ENCODE measurements at places on chromosomes 13 and 19.
A peak's percentile ranks its signal among the peaks of the same experiment; 100 is the strongest.

DNA sequence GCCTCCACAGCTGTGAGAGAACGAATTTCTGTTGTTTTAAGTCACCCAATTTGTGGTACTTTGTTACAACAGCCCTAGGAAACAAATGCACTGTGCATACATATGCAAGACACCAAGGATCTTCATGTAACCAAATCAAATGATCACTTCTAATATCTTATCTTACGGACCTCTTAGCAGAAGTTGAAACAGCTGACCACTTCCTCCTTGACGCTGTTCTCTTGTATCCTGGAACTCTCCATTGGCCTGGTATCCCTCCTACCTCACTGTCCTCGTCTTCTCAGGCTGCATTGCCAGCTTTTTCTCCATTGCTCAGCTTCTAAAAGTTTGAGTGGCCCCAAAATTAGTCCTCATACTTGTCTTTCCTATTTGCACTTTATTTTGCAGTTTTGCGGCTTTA, 200.4 kb downstream of the DLEU7 start:
- no peak for DNase-seq

- no peak for DNase-seq
These were observed 9.8 kb downstream of the PPP1R15A start for GRCh38 chr19:48881741-48882657.

GRCh38 chr19:7987114-7987768, 18.2 kb downstream of the ELAVL1 start:
- DNase-seq: no peak

DNA sequence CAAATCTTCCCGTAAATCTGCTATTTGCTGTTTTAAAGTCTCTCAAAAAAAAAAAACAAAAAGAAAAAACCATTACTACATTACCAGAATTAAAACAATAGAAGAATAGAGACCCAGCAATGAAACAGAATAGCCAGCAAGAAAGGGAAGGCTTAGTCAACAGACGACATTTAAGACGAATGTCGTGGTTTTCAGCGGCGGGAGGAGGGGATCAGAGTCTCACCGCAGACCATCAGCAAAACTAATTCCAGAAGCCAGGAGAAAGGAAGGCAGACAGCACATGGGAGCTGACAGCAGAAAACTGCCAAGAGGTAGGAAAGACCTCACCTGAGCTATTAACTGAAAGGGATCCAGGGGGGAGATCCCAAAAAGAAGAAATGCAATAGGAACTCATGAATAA, 128.9 kb downstream of the RNF17 start:
- no peak for DNase-seq

DNA sequence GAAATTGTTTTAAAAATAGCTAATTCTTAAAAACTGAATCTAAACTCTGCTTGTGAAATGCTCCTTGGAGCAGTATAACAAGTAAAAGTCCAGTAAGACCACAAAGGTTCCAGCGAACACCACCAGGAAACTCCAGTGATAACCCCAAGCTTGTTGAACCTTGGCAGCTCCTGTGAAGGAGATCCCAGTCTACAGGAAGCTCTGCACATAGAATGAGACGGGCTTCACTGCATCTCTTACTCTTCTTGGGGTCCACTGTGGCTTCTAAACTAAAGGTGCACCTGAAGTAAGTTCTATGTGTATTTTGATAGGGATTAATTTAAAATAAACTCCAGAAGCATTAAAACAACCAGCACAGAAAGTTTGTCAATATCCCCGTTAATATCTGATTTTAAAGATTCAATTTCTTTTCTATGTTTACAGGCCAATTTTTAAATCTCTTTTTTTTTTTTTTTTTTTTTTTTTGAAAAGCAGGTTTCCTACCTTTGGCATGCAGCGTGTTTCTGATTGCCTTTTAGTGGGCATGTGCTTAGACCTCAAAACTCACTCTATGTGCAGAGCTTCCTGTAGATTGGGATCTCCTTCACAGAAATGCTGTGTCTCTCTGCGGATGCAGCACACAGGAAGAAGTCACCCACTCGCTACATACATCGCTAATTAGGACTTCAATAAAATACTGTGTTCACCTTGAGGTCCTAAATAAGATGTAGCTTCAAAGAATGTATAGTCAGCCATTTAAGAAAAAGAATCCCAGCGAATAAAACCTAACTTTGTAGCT, 508.5 kb downstream of the KLF12 start:
- DNase-seq: no peak

DNA sequence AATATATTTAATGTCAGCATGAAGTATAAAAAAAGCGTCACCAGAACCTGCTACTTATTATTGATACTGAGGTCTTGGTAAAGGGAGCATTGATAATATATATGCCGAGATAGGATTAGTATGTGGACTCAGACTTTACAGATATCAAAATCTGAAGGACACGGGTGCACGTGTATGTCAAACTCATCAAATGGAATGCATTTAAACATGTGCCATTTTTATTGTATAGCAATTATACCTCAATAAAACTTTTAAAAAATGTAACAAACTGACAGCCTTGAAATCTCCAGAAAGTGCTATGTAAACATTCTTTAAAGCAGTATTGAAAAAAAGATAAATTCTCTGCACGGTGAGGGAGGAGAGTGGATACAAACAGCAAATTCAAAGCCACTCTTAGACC, 157.9 kb downstream of the RNF17 start:
- no peak for DNase-seq

DNA sequence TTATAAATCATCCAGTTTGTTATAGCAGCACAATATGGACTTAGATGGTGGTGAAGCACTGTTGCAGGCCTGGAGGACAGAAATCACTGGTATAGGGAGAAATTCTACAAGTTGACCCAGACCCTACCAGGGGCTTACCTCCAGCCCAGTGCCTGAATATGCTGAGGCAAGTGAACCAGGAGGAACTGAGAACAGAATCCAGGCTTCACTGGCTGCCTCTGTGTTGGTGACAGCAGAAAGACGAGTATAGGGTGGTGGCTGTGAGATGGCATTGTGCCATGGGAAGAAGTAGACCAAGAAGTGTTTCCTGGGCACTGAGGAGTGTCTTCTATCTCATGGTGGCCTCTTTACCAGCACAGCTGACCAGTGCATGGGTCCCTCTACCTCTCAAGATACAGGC, 15.9 kb upstream of the EID2 start:
- DNase-seq: no peak

- DNase-seq: no peak
These were observed 146.2 kb downstream of the AKAP11 start for GRCh38 chr13:42418184-42418583.

DNA sequence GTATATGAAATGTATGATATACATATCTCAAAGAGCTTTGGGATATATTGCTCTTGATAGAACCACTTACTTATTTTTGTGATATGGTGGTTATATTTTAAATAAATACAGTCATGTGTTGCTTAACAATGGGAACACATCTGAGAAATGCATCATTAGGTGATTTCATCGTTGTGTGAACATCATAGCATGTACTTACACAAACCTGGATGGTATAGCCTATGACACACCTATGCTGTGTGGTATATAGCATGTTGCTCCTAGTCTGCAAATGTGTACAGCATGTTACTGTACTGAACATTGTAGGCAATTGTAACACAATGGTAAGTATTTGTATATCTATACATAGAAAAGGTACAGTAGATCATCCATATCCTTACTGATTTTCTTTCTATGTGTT, 7.7 kb downstream of the RB1 start:
- no peak for DNase-seq

DNA sequence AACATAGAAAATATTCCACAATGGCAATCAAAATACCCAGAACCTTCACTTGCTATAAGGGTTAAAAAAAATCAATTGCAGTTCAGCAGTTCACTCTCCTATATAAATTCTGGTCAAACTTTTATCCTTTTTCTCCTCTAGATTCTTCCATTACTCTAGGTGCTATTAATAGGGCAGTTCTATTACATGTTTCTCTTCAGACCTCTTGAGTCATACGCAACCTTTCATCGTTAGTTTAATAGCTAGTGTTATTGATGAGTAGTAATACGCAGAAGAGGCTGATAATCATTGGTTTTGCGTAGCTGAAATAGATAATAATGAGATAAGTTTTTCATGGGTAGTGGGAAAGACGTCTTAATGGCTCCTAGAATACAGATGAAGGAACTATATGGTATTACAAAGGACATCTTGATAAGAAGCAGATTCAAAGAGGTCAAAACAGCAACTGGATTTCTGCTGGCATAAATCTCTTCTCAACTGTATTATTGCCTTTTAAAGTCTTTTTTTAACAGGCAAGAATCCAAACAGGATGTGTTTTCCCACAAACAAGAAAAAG, 118.3 kb upstream of the STARD13 start:
- no peak for DNase-seq

GRCh38 chr19:11401808-11402543, 17.1 kb downstream of the RGL3 start:
- DNase-seq: no peak

GRCh38 chr19:43639519-43640423, at the start of gene CADM4:
Gene CADM4, minus strand, starts transcription at chr19:43639850. Its CDS starts 60 bp downstream, at chr19:43639790.
- peak; percentile 82 for DNase-seq
